Stimulated activated naive CD4-positive, alpha-beta T cell (primary cell): ENCODE measurements at places on chromosomes 6 and 20.

DNA sequence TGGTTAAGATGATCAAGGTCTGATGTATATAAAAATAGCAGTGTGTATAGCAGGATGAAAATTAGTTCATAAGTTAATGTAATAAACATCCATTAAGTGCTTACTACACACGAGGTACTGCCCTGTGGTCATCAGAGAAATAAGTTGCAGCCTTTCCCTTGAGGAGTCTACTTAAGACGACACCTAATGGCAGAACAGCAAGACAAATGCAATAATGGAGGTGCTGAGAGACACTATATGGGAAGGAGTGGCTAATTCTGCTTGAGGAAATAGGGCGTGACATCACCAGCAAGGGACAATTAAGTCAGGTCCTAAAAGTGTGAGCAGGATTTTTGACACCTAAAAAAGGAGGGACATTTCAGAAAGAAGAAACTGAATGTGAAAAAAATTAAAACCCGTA, 75.2 kb downstream of the BACH2 start:
- no peak for DNase-seq

DNA sequence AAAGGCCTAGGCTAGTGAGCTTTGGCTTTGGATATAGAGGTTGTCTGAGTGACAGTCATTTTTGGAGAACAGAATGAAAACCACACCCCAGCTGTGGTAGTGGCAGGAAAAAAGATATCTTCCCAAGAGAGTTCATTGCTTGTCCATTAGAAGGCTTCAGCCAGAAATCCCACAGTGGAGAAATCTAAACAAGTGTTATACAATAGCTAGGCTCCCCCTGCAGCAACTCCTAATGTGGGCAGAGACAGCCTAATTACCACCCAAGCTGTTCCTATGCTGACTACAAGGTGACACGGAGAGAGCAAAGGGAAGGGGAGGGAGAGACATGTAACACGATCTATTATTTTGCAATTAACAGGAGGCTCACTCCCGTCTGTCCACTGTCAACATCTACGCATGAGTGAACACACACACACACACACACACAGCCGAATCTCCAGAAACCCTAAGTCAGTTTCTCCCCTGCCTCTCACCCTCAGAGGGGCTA, 147.5 kb upstream of the TCF21 start:
- DNase-seq = no peak

GRCh38 chr20:48731536-48731935, 96.3 kb downstream of the PREX1 start:
- no peak for DNase-seq

GRCh38 chr6:38720295-38720694, 5.2 kb downstream of the DNAH8 start:
- DNase-seq = no peak

DNA sequence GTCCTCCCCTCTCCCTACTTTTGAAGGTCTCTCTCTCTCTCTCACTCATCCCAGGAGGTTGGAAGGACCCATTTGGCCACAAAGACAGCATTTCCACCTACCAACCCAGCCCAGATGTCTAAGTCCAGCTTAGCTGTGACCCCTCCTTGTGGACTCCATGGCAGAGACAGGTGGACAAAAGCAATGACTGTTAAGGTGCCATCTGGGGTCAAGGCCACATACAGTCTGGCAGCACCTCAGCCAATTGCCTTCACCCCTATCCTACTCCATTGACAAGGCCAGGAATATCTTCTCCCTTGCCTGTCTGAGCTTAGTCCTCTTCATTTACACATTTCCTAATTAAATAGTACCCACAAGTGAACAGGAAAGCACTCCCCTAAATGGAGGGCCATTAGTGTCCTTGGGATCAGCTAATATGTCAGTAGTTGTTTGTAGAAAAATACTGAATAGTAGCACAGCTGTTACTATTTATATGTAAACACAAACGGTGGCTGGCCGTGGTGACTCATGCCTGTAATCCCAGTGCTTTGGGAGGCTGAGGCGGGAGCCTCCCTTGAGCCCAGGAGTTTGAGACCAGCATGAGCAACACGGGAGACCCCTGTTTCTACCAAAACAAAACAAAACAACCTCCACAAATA, 28.8 kb downstream of the GCM1 start:
- no peak for DNase-seq

- no peak for DNase-seq
Measured at GRCh38 chr6:107604549-107604948, 114.6 kb downstream of the SOBP start.
